ENCODE measurements at places on chromosomes 7 and 10.

DNA sequence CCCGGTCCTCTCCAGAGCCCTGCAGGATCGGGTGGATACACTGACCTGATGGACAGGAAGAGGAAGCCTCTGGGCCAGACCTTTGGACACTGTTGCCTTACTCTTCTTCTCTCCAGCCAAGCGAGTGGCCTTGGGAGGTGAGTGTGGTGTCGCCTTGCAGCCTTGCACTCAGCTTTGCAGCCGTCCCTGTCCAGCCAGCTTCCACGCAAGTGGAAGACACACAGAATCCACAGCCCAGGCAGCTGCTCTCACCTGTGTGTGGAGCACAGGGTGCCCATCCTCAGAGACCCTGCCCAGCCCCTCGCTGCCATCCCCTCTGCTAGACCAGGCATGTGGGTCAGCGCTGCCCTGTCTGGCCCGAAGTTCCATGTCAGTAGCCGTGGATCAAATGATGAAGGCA is 239.1 kb downstream of the EBF3 start:
- no peak for DNase-seq

DNA sequence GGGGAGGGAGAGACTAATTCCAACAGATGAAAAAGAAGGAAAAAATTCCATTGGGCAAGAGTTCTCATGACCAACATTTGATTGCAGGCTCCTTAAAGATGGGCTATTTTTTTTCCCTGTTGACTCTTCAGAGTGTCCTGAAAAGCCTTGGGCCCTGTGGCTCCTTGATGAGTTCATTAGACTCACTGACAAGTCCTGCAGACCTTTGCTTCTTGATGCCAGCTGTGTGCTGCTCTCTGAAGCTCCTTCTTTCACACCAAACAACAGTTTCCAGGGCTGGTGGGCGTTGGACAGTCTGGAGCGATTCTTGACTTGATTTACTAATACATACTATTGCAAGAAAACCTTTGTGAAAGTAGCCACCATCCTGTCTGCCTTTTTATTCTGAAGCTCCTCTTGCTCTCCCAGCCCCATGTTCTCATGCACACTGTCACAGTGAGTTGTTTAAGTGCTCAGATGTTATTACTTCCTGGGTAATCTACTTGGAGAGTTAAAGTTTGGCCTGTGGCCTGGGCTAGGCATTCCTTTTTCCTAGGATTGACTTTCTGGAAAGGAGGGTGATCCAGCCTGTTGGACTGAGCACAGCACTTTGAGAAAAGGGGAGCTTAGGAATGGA is 250.3 kb downstream of the PTEN start:
- no peak for DNase-seq

DNA sequence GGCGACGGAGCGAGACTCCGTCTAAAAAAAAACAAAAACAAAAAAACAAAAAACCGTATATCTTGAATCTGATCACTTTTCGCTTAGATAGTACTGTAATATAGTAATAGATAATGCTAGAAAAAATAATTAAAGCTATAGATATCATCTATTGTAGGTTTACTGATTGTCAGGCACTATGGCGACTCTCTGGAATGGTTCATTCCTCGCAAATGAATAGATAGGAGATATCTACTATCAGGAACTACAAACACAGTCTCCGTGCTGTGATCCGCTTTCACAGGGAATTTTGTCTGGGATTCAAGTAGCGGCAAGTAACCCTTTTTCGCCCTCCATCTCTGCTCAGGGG is 342 bp upstream of the MEIG1 start:
- no peak for DNase-seq

- DNase-seq, result no peak
Observed at GRCh38 chr7:42181566-42181965, 55.4 kb downstream of the GLI3 start.

- DNase-seq, result no peak
Observed at GRCh38 chr7:91517201-91517785, 253.1 kb downstream of the FZD1 start.

GRCh38 chr7:137880432-137880831 is 33.7 kb upstream of the DGKI start:
- no peak for DNase-seq

- DNase-seq, result peak; percentile 18
Observed at GRCh38 chr7:12490107-12490688, 80.3 kb upstream of the SCIN start.

DNA sequence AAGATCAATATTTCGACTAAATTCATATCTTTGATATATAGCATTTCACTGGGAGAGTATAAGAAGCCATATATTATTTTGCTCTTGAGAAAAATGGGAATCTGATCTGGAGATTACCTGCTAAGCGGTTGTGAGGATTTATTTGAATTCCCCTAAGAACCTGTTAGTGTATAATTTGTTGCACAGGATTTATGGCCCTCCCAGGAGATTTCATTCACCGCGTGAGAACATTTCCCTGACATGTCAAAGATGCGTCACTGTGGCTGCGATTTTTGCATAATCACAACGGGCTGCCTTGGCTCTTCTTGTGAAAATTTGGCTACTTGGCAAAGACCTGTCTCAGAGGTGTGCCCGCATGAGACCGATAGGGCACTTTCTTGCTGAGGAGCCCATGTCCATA is 184.7 kb upstream of the PFKP start:
- no peak for DNase-seq

GRCh38 chr10:80168679-80169380 is 36.3 kb downstream of the PLAC9 start:
- DNase-seq, result no peak

DNA sequence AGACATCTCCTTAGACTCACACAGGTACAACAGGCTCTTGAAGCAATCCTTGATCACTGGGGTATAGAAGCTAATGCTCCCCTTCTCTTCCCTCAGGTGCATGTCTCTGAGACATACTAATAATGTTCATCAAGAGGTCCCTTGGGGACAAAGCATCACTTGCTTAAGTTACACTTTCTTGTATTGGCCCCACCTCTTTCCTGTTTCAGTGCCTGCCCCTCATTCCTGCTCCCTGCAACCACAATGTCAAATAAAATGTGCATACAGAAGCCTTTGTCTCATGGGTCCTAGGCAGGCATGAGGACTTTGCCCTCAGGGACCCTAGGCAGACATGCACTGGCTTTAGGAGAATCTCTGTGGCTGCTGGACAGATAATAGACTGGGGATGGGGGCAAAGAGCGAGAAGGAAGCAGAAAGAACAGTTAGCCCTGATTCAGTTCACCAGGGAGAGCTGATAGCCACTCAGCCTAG is 175.0 kb upstream of the NPY start:
- DNase-seq, result no peak

DNA sequence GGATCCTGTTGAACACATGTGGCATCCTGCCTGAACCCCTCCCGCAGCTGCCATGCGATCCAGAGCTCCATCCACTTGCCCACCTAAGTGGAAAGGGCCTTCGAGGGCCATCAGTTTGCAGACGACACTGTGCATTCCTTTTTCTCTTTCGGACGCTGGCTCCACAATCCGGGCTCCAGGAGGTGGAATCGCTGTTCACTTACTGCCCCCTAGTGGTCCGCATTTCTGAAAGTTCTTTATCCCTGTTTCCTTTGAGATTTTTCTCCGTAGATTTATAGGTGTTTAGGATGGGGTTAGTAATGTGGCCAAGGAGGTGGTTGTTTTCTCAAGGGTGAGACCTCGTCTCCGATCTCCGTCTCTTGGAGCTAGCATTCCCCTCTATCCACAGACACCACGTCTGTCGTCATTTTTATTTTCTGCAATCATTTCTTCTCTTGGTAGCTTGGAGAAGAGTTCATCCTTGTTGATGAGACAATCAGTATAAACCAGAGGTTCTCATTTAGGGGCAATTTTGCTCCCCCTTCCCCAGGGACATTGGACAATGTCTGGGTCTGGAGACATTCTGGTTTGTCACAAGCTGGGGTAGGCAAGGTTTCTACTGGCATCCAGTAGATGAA is 204.6 kb downstream of the ARHGAP21 start:
- peak; percentile 26 for DNase-seq

GRCh38 chr7:140260352-140261104 is 83.7 kb upstream of the KDM7A start:
- DNase-seq, result no peak
